Stimulated activated CD4-positive, alpha-beta T cell treated with anti-CD3 and anti-CD28 coated beads, TNF-alpha, amount 100 ng/mL, for 4 hours (primary cell): ENCODE measurements at places on chromosomes 5 and 9.

GRCh38 chr5:52920929-52921328, 68.2 kb upstream of the ITGA2 start:
- no peak for DNase-seq

GRCh38 chr5:89065919-89066318, 182.9 kb upstream of the MEF2C start:
- DNase-seq, result no peak

DNA sequence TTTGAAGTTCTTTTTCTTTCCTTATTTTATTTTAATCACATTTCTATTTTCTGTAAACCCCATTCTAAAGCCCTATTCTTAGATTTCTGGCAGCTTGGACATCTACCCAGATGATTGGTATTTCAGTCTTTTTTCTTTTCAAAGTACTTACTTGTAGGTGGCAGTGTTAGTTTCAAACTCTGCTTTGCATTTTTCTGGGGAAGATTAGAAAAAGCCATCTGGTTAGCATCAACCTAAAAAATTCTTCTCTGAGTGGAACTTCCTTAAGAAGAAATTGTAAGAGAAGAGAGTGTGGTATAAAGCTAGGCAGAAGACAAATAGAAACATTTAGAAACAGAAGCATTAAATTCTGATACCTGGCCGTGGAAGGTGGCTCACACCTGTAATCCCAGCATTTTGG, 17.2 kb upstream of the TENT2 start:
- DNase-seq, result no peak

GRCh38 chr5:75701856-75702255, 15.4 kb downstream of the POC5 start:
- no peak for DNase-seq

DNA sequence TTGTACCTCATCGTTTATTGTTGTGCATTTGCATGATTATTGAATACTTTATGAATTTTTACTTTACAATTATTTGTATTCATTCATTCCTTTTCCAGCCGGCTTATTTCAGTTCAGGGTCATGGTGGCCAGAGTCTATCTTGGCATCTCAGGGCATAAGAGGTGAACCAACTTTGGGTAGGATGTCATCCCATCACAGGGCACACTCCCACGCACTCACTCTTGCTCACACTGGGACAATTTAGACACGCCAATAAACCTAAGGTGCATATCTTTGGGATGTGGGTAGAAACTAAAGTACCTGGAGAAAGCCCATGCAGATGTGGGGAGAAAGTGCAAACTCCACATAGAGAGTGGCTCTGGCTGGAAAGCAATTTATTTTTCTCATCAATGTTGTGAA, 158.1 kb upstream of the MAST4 start:
- no peak for DNase-seq

GRCh38 chr5:39400713-39401578, 23.8 kb downstream of the DAB2 start:
- no peak for DNase-seq

- DNase-seq, result no peak
Measured at GRCh38 chr9:36903541-36904435, 130.3 kb downstream of the PAX5 start.

- no peak for DNase-seq
Measured at GRCh38 chr9:76004526-76004925, 114.1 kb downstream of the PCSK5 start.
